ENCODE measurements at places on chromosomes 4 and X. TPM values are rescaled to one million over a fixed set of nuclear protein-coding genes. Genes with fewer than 3 reads are reported as not detected.

The KDR gene
- not detected for total RNA-seq

DNA sequence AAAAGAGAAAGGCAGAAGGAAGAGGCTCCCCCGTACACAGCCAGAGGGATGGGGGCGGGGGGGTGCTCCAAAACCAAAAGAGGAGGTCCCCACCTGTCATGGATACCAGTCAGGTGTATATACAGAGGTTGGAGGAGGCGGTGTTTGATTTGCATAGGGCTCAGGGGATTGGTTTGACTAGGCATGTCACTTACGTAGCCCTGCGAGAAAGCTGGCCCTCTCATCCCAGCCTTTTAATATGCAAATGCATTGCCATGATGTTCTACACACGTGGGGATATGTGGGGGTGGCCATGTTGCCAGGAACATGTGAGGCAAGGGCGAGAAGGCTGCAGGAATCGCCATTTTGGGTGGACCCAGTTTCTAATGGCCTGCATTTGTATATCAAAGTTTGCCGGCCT is 38.6 kb downstream of the TMEM150C start:
- no peak for DNase-seq
- no peak overlapping the region for H3K4me3 ChIP-seq

- no peaks in the 10 kb centered on the region for H3K36me3 ChIP-seq
- H3K4me1 ChIP-seq = no peaks in the 10 kb centered on the region
- no peak for DNase-seq
- H3K27me3 ChIP-seq = no peaks in the 10 kb centered on the region
- no peak overlapping the region for H3K4me3 ChIP-seq
Measured at GRCh38 chrX:134180601-134181274, 56.2 kb upstream of the CCDC160 start.

DNA sequence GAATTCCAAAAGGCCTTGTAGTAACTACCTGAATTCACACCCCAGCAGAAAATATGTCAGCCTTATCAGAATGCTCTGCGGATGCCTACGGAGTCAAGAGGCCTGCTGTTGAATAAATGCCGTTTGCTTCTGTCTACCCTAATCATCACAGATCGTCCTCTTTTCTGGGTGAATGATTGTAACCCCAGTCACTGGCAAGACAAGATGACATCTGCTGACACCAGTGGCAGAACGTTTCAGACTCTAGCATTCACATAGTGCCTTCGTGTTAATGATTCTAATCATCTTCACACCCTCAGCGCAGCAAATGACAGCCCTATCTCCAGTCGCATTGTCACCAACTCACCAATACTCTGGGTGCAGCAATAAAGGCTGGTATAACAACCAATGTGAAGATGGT is 89.1 kb upstream of the MAP3K15 start:
- H3K4me3 ChIP-seq = no peak overlapping the region
- H3K36me3 ChIP-seq = no peaks in the 10 kb centered on the region
- no peaks in the 10 kb centered on the region for H3K4me1 ChIP-seq
- H3K27me3 ChIP-seq = no peaks in the 10 kb centered on the region
- H3K27ac ChIP-seq = no peak overlapping the region

The ABCG2 gene
- not detected for total RNA-seq
